ENCODE measurements at places on chromosomes 5 and 9. TPM values are rescaled to one million over a fixed set of nuclear protein-coding genes. Genes with fewer than 3 reads are reported as not detected.

NUDT12 gene
- 1.0 TPM for total RNA-seq

WDR38 gene
- total RNA-seq, result not detected

SLC25A2 gene
- total RNA-seq, result not detected

PLCXD3 gene
- total RNA-seq, result 0.13 TPM

ANKRD34B gene
- total RNA-seq, result not detected

CCNJL gene
- total RNA-seq, result 12.3 TPM

SHOC1 gene
- total RNA-seq, result not detected

PITX1 gene
- total RNA-seq, result 31.0 TPM

TMEM161B gene
- total RNA-seq, result 9.0 TPM
